Aorta (tissue), 5 donors: ENCODE measurements at places on chromosomes 16 and 17. TPM values are rescaled to one million over a fixed set of nuclear protein-coding genes. Genes with fewer than 3 reads are reported as not detected.

CDK3 gene
- 3.9 TPM for polyA plus RNA-seq

PRSS27 gene
- polyA plus RNA-seq: 1.4 TPM

KIFC3 gene
- 61.1 TPM for polyA plus RNA-seq

IL17C gene
- polyA plus RNA-seq: not detected

SLC16A5 gene
- polyA plus RNA-seq: 7.9 TPM

IRX5 gene
- 1.7 TPM for polyA plus RNA-seq

GSDMA gene
- 0.28 TPM for polyA plus RNA-seq

ITGB3 gene
- polyA plus RNA-seq: 21.2 TPM

NPIPB6 gene
- 1.3 TPM for polyA plus RNA-seq

CBFA2T3 gene
- polyA plus RNA-seq: 0.18 TPM

TBC1D3E gene
- not detected for polyA plus RNA-seq

OTOP2 gene
- 0.25 TPM for polyA plus RNA-seq

NLGN2 gene
- polyA plus RNA-seq: 28.8 TPM

DNAJA3 gene
- 19.1 TPM for polyA plus RNA-seq

MARVELD3 gene
- polyA plus RNA-seq: 5.0 TPM

PPP4C gene
- 70.3 TPM for polyA plus RNA-seq

CDK5R1 gene
- polyA plus RNA-seq: under 0.01 TPM

ZNF785 gene
- 8.6 TPM for polyA plus RNA-seq

CDH13 gene
- 157 TPM for polyA plus RNA-seq

CCL4L2 gene
- polyA plus RNA-seq: 4.5 TPM

MYH10 gene
- polyA plus RNA-seq: 205 TPM

NME3 gene
- polyA plus RNA-seq: 61.0 TPM

KCNH6 gene
- polyA plus RNA-seq: not detected

NPIPA5 gene
- 93.0 TPM for polyA plus RNA-seq

TCAP gene
- polyA plus RNA-seq: 9.3 TPM

OTOA gene
- polyA plus RNA-seq: not detected
